ENCODE measurements at places on chromosomes 6 and 20.

DNA sequence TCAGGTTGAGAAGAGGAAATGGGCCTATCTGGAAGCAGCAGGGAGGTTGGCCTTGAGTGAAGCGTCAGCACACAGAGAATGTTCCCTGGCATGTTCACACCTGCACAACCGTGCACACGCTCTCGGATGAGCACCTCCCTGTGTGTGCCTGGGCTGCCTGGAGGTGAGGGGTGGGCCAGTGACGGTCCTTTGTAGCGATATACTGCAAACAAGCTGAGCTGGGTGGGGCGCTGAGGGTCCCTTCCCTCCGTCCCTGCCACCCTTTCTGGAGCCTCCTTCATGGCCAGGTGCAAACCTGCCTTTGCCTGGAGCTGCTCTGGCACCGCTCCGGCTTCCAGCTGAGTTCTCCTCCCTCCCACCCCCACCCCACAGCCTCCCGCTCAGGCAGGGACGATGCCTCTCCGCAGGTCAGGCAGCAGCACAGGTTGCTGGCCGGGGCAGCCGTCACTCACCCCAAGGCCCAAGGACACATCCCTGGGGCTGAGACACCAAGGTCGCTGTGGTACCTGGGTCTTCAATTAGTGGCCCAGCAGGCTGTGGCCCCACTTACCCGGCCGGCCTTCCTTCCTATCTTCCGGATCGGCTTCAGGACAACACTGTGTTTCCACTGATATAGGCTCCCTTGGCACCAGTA, 111.6 kb downstream of the ERMARD start:
- DNase-seq: no peak

DNA sequence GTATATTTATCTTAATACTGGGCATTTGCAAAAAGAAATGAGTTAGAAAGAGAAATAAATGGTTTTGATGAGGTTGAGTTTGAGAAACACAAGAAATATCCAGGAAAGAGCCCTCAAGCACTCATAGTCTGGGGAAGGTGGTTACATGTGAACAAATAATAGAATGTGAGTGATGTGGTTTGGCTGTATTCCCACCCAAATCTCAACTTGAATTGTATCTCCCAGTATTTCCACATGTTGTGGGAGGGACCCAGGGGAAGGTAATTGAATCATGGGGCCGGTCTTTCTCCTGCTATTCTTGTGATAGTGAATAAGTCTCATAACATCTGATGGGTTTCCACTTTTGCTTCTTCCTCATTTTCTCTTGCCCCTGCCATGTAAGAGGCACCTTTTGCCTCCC, 334.1 kb downstream of the COL12A1 start:
- DNase-seq: no peak

- no peak for DNase-seq
Measured at GRCh38 chr20:7571521-7572055, 368.7 kb downstream of the HAO1 start.

GRCh38 chr6:55812509-55812908, 62.9 kb downstream of the BMP5 start:
- no peak for DNase-seq

DNA sequence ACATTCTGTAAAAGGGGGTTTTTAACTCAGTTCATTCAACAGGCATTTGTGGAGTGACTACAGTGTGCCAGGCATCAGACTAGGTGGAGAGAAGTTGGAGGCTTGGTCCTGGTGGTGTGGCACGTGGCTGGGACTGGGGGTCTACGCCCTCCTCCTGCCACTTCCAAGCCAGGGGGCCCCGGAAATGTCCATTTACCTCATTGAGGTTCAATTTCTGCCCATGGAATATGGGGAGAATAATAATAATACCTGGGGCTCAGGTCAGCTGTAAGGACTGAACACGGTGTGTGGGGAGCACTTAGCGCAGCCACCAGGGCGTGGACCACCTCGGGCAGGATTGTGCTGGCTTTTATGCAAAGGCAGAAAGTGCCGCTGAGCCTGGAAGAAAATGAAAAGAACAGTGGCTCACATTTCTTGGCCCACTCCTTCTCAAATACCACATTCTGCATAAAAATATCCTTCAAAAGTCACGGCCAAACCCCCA, 229.4 kb downstream of the ANKRD60 start:
- no peak for DNase-seq

DNA sequence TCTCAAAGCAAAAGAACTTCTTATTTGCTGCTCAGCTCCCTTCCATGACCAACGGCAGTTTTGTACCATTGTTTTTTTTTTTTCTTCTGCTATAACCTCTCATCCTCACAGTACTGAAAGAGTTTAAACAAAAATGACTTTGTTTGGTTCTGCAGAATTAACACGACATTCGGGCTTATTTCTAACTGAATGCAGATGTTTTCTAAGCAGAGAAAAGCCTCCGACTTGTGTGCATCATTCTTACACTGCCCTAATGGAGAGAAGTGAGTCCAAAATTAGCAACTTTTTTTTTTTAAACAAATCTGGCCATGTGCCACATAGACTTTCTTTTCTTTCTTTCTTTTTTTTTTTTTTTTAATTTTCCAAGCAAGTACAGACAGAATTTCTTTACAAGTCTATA, 382.7 kb downstream of the HDGFL1 start:
- no peak for DNase-seq

DNA sequence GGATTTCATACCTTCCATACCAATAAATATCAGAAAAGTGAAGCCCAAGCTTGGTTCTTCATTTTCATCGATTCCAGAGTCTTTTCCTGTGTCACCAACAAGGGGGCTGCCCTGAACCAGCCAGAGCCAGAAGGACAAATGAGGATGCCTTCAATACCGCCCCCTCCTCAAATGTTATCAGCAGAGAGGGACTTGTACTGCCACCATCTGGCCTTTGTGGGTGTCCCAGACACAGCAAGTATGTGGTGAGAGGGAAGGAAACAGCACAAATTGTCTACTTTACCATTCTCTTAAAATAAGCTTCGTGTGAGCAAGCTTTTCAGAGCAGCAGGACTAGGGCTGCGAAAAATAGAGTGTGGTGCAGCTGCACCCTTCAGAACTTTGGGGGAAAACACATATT, 165.3 kb downstream of the SOBP start:
- no peak for DNase-seq

DNA sequence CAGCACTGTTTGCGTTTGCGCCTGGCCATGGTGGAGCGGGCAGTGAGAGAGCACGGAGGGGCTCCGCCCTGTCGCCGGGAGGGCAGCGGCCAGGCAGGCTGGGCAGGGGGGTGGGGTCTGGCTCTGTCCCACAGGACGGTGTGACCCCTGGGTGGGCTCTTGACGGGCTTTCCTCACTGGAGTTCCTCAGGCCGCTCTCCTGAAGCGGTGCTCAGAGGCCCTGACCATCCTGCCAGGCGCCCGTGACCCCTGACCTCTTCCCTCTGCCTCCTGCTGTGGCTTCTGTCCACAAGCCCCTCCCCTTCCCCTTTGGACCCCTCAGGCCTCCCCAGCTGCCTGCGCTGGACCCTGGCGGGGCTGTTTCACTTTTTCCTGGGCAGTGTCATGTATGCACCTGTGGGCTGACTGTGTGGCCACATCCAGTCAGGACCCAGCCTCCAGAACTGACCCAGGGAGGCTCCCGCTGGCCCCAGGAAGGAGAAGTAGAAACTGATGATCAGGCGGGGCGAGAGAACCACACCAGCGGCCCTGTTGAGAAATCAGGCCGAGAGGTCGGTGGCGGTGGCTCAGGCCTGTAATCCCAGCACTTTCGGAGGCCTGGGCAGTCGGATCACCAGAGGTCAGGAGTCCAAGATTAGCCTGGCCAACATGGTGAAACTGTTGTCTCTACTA, 1.2 kb downstream of the OGFR start:
- DNase-seq: no peak

DNA sequence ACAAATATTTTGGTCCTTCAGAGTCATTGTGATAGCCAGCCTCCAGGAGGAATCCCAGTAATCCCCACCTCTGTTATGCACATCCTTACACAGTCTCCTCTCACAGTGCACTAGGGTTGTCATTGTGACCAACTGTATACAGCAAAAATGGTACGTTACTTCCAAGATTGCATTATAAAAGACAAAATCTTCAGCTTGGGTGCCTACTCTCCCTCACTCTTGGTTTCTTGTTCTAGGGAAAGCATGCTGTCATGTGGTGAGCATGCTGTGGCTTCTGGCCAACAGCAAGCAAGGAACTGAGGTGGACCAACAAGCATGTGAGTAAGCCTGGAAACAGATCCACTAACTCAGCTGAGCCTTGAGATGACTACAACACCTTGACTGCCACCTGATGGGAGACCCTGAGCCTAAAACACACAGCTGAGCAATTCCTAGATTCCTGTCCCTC, 130.1 kb upstream of the DST start:
- no peak for DNase-seq

DNA sequence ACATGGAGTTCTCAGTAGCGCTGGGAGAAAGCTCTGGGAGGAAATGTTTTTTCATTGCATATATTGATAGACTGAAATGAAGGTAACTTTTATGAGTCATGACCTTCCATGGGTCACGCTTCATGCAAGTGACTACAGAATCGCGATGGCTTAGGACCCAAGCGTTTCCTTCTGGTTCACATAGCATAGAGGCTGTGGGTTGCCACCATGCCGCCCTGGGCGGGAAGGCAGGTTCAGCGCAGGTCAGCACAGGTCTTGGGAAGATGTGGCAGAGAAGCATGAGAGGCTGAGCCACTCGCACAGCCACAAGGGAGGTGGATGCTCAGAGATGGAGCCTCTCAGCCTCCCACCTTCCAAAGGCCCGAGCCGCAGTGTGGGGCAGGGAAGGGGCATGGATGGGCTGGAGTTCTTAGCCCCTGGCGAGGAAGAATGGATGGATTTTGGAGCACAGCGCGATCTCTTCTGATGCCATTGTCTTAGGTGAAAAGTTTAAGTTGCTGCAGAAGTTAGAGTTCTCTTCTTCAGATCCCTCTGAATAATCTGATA, 219.5 kb downstream of the SMOC2 start:
- DNase-seq: no peak

- DNase-seq: no peak
Measured at GRCh38 chr20:48416002-48416401, 411.8 kb downstream of the PREX1 start.

DNA sequence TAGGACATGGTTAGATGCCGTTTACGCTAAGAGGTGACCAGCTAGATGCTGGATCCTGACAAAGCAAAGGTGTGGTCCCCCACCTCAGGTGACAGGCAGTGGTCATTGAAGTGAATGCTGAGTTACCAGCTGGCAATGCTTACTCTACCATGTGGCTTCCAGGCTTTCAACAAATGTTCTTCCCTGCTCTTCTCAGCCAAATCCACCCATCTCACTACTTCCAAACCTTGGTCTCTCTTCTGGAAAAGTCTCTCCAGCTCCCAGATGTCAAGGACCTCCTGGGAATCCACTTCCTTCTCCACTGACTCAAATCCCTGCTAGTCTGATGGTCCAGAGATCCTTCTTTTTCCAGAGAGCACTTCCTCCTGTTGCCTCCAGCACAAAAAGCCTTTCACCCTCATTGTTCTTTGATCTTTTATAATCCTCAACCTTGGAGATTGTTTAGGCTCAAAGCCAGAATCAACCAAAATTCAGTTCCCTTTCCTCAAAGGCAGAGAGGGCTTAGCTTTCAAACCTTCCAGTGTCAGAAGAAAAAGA, 228.0 kb downstream of the ZNF217 start:
- no peak for DNase-seq

GRCh38 chr6:124661097-124661661, 301.1 kb upstream of the RNF217 start:
- no peak for DNase-seq

- no peak for DNase-seq
Measured at GRCh38 chr6:83511901-83512681, at the start of gene PRSS35. Gene PRSS35, plus strand, starts transcription at chr6:83512534. Its CDS starts 10,908 bp downstream, at chr6:83523442.
